ENCODE measurements at places on chromosomes 12 and 14. TPM values are rescaled to one million over a fixed set of nuclear protein-coding genes. Genes with fewer than 3 reads are reported as not detected.

GLS2 gene
- under 0.01 TPM for total RNA-seq

NAV3 gene
- total RNA-seq = 66.1 TPM

EML5 gene
- total RNA-seq = not detected

ARHGEF25 gene
- total RNA-seq = 4.0 TPM

RNASE3 gene
- total RNA-seq = not detected

Data from subcutaneous preadipocyte (primary cell).